Lung (tissue), 17 donors: ENCODE measurements at places on chromosomes 7 and 10. TPM values are rescaled to one million over a fixed set of nuclear protein-coding genes. Genes with fewer than 3 reads are reported as not detected.

PPP1R17 gene
- total RNA-seq: not detected

FGF8 gene
- not detected for total RNA-seq

GRM3 gene
- total RNA-seq: 0.17 TPM

PPIF gene
- total RNA-seq: 22.0 TPM

PKD2L1 gene
- total RNA-seq: 1.1 TPM

PPP1R3C gene
- 17.9 TPM for total RNA-seq

CFAP46 gene
- total RNA-seq: 18.8 TPM

WNT8B gene
- total RNA-seq: 0.15 TPM

CNNM1 gene
- 0.23 TPM for total RNA-seq

GRID2IP gene
- total RNA-seq: 0.77 TPM

CCL26 gene
- total RNA-seq: not detected

DNA sequence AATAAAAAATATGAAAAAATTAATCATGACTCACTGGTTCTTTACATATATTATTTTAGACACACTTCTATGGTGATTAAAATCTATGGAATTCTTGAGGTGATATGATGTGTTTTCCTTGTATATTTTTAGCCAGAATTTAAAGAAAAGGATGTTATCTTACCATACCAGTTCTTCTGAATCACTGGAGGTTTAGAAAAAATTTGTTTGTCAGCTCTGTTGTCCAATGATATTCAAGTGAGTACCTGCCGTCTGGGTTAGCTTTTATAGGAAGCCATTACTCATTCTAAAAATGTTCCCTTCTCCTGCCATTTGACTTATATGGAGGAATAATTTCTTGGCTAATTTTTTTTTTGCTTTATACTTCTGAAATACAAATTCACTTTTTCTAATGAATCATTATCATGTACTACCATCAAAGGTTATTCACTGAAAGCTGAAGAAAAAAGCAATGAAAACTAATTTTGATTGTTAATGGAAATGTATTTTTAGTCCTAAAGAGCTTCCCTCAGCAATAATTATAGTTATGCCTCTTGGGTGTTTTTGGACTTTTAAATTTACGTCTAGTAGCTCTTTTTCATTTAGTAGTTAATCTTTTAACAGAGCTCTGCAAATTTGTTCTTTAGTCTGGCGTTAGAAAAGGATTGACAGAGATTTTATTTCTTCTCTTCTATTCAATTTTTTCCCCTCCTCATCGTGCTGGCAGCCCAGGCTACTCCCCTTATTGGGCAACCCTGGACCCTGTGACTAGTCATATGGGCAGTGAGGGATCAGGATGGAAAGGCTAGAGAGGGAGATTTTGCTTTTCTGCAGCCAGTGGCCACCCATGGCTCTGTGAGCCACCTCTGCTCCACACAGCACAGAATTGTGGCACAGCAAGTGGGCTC is 434.2 kb downstream of the LRMDA start:
- DNase-seq: no peak

DNA sequence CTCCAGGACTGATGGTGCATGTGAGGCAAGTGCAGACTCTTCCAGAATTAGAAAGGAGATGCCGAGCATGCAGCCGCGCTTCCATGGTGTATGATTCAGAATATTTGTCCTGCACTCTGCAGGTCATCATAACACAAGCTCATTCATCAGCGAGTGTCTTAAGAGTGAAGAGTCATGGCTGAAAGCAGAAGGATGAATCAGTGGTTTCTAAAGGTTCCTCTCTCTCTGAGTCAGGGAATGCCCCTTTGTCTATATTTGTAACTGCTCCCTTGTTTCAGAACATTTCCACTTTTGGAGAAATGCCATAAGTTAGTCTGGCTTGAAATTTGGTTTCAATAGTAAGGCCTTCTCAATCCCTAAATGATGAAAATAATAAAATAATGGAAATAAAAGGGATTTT is 52.3 kb downstream of the HECW1 start:
- DNase-seq: peak; percentile 32

GRCh38 chr7:130154131-130154500 is 51.1 kb downstream of the TMEM209 start:
- DNase-seq: no peak

DNA sequence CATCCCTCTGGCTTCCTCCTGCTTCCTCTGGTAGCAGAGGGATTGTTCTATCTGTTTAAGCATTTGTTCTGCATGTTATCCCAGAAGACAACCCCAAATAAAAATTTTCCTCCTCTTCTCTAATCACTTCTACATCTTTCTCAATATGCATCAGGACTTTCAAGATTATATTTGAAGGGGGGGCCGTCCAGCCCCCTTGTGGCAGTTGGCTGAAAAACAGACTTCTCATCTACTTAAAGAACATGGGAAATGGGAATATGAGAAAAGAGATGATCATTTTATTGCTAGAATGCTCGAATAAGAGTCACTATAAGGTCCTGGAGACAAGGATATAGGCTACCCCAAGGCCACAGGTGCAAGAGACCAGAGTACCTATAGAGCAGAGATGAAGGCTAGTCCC is 466.0 kb downstream of the REEP3 start:
- DNase-seq: no peak

GRCh38 chr7:16991551-16991950 is 109.8 kb upstream of the AGR3 start:
- DNase-seq: no peak

- no peak for DNase-seq
Measured at GRCh38 chr7:122914812-122915211, 28.6 kb upstream of the CADPS2 start.

GRCh38 chr7:94969434-94970084 is 62.2 kb downstream of the PPP1R9A start:
- DNase-seq: peak; percentile 11

DNA sequence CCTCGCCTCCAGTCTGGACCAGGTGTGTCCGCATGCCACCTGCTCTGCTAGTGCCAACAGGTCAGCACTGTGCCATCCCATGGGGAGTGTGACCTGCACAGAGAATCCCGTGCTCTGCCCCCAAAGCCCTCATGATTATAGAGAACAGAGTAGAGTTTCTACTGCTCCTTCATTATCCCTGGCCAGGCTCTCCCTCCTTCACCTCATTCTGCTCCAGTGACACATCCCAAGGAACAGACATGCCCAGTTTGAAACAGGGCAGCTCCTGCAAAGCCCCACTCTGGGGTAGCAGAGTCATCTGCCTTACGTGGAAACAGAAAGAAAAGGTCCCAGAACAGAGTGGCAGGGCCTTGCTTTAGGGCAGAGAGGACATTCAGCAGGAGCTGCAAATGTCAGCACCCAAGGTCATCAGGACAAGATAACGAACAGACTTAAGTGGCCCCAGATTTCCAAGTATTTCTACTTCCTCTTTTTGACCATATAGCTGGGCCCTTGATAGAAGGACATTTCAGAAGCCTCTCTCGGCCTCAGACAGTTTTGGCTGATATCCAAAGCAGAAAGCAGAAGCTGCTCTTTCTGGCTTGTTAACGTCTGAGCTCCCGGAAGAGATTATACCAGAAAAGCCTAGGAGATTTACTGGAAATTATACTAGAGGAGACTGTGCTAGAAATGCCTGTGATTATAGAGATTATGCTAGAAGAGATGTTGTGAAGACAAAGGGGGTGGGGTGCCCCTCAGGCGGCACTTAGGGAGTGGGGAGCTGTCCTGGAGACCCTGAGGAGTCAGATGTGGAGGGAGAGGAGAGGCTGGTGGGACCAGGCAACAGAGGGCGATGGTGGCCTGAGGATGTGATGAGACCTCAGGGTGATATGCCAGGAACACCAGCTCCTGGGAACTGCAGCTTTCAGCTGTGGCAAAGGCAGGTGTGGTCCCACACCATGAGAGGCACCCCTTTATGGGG is 12.6 kb downstream of the TMEM176B start:
- peak; percentile 91 for DNase-seq

- no peak for DNase-seq
Measured at GRCh38 chr10:86385806-86386205, 19.2 kb upstream of the GRID1 start.

- no peak for DNase-seq
Measured at GRCh38 chr10:123642697-123643096, 23.5 kb upstream of the GPR26 start.

DNA sequence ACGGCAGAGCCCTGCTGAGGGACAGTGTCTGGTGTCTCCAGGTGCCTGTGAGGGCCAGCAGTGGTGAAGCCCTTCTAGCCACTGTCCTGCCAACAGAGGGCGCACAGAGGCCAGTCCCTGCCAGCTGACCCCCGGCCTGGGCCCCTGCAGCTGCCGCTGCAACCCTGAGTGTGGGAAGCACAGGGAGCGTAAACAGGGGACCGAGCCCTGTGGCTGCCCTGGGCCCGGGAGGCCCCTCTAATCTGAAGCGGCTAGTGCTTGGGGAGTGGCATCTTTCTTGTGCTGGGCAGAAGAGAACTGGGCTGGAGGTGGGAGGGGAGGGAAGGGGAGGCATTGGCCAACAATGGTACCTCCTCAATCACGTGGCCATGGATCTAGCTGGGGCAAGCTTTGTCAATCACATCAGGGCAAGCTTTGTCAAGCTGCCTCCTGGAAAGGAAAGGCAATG is 34.6 kb downstream of the TRIM8 start:
- peak; percentile 73 for DNase-seq

GRCh38 chr7:68537051-68537773 is 1061.1 kb upstream of the AUTS2 start:
- DNase-seq: no peak

DNA sequence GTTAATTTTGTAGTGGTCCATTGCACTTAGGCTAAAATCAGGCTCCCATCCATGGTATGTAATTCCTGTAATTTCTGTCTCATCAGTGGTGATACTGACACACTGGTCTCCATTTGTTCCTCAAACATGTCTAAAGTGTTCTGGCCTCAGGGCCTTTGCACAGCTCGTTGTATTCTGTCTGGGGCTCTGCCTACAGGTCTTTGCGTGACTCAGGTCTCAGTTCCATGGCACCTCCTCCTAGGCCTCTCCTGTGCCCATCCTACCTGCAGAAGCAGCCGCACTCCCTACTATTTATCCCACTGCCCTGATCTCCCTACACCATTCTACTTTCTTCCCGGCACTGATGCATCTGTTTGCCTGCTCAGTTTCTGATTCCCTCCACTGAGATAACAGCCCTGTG is 173.8 kb downstream of the ITGA8 start:
- DNase-seq: no peak

DNA sequence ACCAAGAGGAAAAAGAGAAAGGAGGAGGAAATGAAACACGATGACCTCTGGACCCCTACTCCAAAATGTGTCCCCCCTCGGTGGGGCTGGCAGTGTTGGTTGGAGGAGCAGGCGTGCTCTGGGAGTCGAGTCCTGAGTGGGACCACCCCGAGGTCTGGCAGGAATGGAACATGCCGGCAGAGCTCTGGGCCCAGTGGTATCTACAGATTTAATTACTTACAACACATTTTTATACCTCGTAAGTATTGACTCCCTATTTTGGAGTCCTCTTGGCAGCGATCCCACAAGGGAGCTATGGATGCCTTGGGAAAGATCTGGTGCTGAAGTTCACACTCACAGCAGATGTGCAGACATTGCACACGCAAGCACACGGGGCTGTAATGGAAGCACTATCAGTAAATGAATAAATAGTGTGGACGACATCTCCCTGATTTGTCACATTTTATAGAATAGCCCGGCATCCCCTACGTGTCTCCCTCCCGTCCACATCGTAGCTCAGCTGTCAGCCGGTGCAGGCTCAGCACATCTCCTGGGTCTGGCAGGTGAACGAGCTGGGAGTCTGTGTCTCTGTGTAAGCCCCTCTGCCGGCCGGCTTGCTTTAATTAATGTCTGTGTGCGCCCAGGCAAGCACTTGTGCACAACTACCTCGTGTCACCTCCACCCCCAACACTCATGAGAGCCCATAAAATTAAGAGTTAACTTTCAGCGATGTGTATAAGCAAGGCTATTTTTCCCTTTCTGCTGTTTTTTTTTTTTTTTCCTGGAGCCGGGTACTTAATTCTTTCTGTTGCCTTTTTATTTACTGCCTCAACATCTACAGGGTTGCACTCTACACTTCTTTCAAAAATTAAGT is 603.2 kb downstream of the LRMDA start:
- DNase-seq: peak; percentile 49

DNA sequence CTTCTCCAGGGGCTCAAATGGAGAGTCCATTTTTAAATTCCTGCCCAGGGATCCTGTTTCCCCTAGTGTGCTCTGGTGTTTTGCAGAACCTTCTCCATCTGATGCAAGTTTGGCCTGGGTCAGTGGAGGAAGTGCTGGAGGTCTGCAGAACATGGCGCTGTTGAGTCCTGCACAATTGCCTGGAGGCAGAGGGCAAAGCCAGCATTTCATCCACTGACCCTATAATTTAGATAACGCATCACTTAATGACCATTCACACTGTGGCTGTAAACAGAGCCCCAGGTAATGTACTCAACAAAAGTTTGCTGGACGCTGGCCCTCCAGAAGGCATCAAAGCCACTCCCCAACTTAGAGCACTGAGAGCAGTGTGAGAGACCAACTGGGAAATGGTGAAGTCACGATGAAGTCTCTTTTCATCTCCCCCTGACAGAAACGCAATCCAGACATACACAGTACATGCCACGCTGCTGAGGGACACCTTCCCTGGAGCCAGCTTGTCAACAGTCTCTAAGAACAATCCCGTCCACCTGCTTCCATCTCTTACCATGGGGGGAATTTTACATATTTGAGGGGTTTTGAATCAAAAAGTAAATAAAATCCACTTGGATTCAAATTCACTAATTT is 13.4 kb downstream of the C10orf71 start:
- no peak for DNase-seq

DNA sequence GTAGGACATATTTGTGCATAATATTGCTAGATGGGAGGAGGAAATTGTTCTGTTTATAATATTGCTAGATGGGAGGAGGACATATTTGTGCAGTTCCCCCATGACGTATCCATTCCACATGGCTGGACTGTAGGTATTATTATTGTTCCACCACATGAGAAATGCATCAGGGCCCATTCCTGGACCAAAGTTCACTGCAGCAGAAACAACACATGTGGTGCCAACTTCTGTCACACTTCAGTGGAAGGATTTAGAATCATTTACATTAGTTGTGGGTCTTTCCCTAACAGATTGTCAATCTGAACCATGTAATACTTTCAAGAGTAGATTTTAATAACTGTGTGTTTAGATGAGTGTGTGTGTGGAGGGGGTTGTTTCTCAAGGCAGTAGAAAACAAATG is 32.7 kb upstream of the MACC1 start:
- DNase-seq: no peak

DNA sequence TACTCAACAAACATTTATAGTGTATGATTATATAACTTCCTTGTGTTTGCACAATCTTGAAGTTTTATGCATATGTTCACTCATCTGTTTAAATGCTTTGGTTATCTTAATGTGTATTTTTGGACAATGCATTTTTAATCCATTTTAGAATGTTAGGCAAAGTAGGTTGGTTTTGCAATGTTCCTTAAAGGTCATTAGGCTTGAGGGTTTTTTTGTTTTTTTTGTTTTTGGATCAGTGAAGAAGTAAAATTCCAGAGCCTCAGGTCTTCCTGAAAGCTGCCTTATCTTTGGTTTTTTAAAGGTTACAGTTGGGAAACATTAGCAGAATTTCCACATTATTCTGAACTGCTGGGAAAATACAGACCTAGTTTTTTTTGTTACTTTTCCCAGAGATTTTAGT is 12.8 kb downstream of the MDFIC start:
- DNase-seq: peak; percentile 58

DNA sequence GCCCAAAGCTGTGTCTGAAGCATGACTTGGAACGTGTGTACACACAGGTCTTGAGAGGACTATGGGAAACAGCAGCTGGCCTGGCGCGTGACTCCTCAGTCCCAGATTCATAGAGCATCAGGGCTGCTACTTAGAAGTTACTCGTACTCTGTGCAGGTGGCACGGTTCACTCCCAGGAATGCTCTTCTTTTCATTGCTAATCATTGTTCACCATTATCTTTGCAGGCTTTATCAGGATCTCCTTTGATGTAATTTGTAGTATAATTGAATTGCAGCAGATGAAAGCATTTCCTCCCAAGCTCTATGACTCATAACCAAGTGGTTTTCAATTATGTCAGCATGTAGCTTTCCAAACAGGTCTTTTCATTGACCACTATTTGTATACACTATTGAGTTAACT is 938.9 kb downstream of the NRG3 start:
- DNase-seq: no peak
